ENCODE measurements at places on chromosomes 13 and 19.

DNA sequence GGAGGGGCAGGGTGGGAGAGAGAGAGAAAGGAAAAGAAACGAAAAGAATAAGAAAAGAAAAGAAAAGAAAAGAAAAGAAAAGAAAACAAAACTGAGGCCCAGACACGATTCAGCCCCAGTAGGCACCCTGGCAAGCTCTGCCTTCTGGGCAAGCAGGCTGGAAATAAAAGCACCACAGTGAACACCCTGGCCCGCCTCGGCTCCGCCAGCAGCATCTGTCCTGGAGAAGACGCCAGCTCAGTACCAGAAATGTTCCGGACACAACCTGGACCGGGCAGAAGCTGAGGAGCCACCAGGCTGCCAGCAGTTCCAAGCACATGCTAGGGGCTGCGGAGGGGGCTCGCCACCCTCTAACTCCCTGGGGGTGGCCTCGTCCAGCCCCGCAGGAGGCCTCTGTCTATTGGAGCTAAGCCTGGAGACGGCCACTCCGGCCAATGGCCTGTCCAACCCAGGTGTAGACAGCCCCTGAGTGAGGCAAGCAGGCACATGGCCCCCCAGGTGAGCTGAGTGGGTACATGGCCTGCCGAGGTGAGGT, 11.4 kb upstream of the CPAMD8 start:
- DNase-seq, result no peak

DNA sequence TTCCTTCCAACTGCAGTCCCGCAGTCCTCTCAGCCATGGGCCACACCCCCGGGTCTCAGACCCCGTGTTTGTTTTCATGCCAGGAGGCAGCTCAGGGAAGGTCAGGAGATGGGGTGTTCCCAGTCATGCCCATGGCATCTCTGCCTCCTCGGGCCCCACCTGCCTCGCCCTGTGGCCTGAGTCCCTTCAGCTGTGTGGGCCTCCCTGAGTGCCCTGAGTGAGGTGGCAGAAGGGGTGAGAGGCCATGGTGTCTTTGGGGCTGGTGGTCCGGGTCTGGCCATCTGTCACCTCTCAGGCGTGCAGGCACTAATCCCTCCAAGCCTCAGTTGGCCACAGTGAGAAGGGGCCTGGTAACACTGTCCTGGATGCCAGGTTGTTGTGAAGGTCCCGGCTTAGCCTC, 10.9 kb upstream of the KDM4B start:
- no peak for DNase-seq

GRCh38 chr13:112194167-112194530, 127.2 kb downstream of the SOX1 start:
- DNase-seq, result no peak

GRCh38 chr13:44806826-44807225, 182.4 kb downstream of the NUFIP1 start:
- no peak for DNase-seq

GRCh38 chr19:18967358-18968146, 26.5 kb upstream of the HOMER3 start:
- no peak for DNase-seq

GRCh38 chr19:8511573-8512101, 2.3 kb downstream of the ZNF414 start:
- DNase-seq, result no peak

DNA sequence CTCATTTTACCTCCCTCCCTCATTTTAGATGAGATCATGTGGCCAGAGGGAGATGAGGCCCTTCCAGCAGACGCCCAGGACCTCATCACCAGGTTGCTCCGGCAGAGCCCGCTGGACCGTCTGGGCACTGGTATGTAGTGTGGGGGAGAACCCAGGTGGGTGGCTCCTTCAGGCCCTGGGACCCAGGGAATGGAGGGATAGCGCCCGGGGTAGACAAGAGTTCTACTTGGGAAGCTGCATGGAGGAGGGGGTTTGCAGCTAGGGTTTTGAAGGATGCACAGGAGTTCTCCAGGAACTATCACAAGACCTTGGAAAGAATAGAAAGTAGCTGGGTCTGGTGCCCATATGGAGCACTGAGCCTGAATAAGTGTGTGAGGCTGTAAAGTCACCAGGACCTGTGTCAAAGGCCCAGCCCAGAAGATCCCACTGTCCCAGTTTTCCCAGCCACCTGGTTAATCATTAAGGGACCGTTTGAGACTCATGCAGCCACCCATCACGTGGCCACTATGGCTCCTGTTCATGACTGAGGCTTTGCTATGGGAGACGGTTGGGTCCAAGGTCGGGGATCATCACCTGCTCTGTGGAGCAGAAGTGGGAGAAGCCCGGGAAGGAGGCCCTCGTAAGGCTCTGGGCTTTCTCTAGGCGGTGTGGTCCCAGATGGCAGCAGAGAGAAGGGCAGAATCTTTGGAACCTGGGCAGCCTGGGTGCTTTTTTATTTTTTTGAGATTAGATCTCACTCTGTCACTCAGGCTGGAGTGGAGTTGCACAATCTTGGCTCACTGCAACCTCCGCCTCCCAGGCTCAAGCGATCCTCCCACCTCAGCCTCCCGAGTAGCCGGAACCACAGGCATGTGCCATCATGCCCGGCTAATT, 17.0 kb upstream of the PIK3R2 start:
- no peak for DNase-seq

DNA sequence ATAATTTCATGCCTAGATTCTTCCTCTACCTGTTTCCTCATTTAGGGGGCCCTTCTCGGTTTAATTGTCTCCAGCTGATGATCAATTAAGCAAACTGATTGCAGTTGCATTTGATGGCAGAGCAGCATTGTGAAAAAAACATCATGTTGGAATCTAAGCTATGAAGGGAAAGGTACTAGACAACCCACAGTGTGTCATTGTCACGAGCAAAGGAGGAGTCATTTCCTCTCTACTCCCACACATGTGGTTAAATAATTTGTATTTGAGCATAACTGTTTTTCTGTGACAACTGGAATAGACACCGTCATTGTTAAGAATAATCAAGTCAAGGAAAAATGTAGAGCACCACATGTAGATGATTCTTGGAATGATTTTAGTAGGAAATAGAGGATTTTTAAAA, 240.3 kb downstream of the DCT start:
- no peak for DNase-seq

DNA sequence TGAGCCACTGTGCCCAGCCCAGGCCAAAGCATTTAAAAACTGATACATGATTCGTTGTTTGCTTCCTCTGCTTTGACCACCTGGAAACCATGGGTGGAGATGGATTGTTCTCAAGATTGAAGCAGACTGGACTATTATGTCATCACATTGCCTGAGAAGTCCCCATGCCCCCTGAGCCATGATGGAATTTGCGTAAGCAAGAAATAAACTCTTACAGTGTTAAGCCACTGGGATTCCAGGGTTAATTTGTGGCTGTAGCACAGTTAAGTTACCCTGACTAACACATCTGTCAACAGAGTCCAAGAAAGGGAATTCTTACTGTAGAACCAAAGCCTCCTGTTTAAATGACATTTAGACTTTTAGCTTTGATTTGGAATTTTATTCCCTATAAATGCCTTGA, 19.4 kb upstream of the DHRS12 start:
- no peak for DNase-seq
